Left lung (tissue), 14 donors: ENCODE measurements at places on chromosomes 3 and 15. TPM values are rescaled to one million over a fixed set of nuclear protein-coding genes. Genes with fewer than 3 reads are reported as not detected.

DNA sequence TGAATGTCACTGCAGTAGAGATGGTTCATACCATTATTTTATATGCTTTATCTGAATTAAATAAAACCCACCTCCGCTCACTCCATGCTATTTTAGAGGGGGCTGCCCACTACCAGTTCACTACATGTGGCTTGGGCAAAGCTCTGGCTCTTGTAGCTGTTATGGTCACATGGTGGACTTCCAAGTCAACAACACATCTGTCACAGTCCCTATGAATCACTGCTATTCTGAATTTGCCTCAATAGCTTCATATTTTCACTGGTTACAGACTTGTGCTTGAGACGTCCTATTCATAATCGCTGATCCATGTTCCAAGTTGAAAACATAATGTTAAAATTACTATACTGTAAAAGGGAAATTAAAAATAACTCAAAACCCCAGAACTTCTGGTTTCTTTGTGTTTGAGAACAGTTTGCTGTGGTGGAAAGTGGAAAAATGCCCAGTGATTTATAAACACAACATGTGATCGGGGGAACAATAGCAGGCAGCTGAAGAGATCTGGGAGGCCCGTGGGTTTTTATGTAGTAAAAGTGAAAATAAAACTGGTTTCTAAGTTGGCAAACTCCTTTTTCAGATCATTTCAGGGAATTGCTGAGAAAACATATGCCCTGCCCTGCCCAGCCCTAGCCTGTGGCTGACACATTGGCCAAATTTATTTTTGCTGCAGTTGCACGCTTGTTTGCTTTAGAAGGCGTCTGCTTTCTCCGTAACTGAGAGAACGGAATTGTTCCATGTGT, 128.8 kb upstream of the PRR23C start:
- no peak overlapping the region for H3K4me3 ChIP-seq
- H3K4me1 ChIP-seq = no peaks in the 10 kb centered on the region
- no peaks in the 10 kb centered on the region for H3K36me3 ChIP-seq
- H3K27ac ChIP-seq = no peak overlapping the region
- H3K27me3 ChIP-seq = no peaks in the 10 kb centered on the region

PPP1R14D gene
- polyA plus RNA-seq = 0.27 TPM

- H3K36me3 ChIP-seq = no peaks in the 10 kb centered on the region
- H3K4me1 ChIP-seq = peaks cover 49% of the 10 kb centered on the region
- no peaks in the 10 kb centered on the region for H3K27me3 ChIP-seq
- no peak overlapping the region for H3K27ac ChIP-seq
- no peak for DNase-seq
Measured at GRCh38 chr3:167728176-167728575, 6.5 kb downstream of the PDCD10 start.

SNTN gene
- 13.9 TPM for polyA plus RNA-seq

DNA sequence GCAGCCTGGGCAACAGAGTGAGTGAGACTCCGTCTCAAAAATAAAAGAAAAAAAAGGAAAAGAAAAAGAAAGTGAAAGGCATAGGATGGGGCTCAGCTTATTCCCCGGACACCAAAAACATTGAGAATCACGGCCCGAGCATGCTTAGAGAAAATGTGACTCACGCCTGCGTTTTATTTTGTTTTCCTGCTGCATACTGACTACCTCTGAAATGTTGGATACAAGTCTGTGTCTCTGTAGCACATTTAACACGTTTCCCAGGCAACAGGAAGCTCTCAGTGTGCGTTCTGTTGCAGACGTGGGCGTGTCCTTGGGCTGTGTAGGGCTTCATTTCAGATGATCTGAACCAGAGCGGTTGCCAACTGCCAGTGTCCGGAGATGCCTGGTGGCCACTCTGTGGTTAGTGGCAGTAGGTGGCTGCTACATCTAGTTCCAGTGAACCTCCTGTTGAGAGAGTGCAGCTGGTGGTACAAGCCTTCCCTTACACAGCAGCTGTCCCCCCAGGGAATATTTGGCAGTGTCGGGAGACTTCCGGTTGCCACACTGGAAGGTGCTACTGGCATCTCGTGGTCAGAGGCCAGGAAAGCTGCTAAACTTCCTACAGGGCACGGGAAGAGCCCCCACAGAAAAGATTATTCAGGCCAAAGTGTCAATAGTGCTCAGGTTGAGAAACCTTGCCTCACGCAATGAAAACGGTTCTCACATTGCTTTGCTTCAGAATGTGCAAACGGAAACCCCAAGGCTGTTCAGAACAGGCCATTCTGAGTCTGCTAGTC, 3.0 kb downstream of the SLC51A start:
- no peaks in the 10 kb centered on the region for H3K36me3 ChIP-seq
- peaks cover 38% of the 10 kb centered on the region for H3K4me1 ChIP-seq
- H3K4me3 ChIP-seq = peak overlapping the region; percentile 32
- H3K27me3 ChIP-seq = peaks cover 28% of the 10 kb centered on the region
- H3K27ac ChIP-seq = peak overlapping the region; percentile 87

DNA sequence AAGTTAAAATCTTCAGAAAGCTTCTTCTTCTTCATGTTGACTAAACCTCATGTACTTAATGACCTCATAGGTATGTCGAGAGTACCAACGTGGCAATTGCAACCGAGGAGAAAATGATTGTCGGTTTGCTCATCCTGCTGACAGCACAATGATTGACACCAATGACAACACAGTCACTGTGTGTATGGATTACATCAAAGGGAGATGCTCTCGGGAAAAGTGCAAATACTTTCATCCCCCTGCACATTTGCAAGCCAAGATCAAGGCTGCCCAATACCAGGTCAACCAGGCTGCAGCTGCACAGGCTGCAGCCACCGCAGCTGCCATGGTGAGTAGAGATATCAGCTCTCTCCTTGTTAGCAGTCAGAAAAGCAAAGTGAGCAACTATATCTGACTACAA, 176.5 kb downstream of the MBNL1 start:
- H3K27me3 ChIP-seq = no peaks in the 10 kb centered on the region
- no peak overlapping the region for H3K4me3 ChIP-seq
- H3K36me3 ChIP-seq = peaks cover 44% of the 10 kb centered on the region
- DNase-seq = no peak
- H3K27ac ChIP-seq = peak overlapping the region; percentile 55

TMEM207 gene
- polyA plus RNA-seq = 0.14 TPM

MAP3K13 gene
- 43.4 TPM for polyA plus RNA-seq

MORC1 gene
- not detected for polyA plus RNA-seq

DNA sequence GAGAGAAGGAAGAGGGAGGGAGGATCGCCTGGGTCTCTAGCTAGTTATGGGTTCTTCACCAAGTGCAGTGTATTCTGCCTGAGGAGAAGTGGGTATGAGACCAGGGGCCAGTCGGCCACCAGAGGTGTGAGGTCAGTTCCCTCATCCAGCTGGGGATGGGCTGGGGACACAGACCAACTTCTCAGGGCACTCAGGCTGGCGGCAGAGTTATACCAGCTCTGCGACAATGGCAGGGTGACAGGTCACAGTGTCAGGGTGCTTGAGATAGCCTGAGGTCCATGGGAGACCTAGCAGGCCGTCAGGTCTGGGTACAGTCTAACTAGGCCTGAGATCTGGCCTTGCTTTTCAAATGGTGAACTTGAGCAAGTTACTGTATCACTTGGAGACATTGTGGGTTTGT, 31.4 kb upstream of the PLXNA1 start:
- no peak for DNase-seq
- no peak overlapping the region for H3K27ac ChIP-seq
- no peaks in the 10 kb centered on the region for H3K36me3 ChIP-seq

CPA3 gene
- 0.24 TPM for polyA plus RNA-seq

GRCh38 chr3:119365418-119365817, 71.2 kb downstream of the ARHGAP31 start:
- H3K4me3 ChIP-seq = no peak overlapping the region
- no peak for DNase-seq
- H3K4me1 ChIP-seq = peaks cover 2% of the 10 kb centered on the region
- peaks cover 38% of the 10 kb centered on the region for H3K36me3 ChIP-seq
- no peaks in the 10 kb centered on the region for H3K27me3 ChIP-seq
- no peak overlapping the region for H3K27ac ChIP-seq

- no peaks in the 10 kb centered on the region for H3K4me1 ChIP-seq
- H3K4me3 ChIP-seq = no peak overlapping the region
- H3K27ac ChIP-seq = no peak overlapping the region
- H3K36me3 ChIP-seq = no peaks in the 10 kb centered on the region
- no peaks in the 10 kb centered on the region for H3K27me3 ChIP-seq
- no peak for DNase-seq
Measured at GRCh38 chr3:61158667-61159066, 92.6 kb downstream of the FHIT start.

- no peak overlapping the region for H3K27ac ChIP-seq
- no peak overlapping the region for H3K4me3 ChIP-seq
- no peaks in the 10 kb centered on the region for H3K36me3 ChIP-seq
Measured at GRCh38 chr15:60722328-60723112, 243.6 kb upstream of the ICE2 start.

GRCh38 chr3:142105991-142106390, 43.4 kb downstream of the TFDP2 start:
- DNase-seq = no peak
- H3K36me3 ChIP-seq = no peaks in the 10 kb centered on the region
- no peaks in the 10 kb centered on the region for H3K27me3 ChIP-seq
- H3K4me1 ChIP-seq = no peaks in the 10 kb centered on the region

DNA sequence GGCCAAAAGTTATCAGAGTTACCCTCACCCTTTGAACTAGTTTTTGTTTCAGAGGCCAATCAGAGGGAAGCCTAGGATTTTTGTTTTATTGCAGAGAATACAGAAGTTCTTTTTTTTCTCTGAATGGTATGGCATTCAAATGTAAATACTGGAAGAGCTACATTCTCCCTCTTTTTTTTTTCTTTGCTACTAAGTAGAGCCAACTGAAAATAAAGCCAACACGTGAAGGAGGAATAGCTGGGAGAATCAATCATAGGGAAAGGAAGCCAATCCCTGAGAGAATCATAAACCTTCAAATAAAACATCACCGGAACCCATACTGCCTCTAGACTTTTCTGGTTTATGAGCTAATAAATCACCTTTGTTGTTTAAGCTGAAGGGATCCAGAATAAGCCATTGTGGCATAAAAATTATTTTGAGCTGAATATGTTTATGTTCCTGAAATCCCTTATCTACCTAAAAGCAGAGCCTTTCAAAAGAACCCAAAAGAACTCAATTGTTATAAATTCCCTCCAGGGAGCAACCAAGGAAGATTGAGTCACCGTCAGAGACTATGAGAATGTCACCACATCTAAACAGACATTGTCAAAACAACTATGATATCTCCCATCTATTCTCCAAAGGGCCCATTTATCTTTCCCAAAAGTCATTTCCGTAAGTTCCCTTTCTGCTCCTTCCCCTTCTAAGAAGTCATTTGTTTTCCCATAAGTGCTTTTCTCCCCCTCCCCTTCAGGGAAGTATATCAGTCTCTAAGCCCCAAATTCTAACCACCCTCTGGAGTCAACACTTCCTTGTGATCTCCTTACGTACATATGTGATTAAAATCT, 3.8 kb upstream of the ZNF280D start:
- H3K4me3 ChIP-seq = no peak overlapping the region
- DNase-seq = no peak
- H3K27ac ChIP-seq = peak overlapping the region; percentile 37
- no peaks in the 10 kb centered on the region for H3K27me3 ChIP-seq
